ENCODE measurements at places on chromosomes 11 and 22.

- no peak overlapping the region for H3K4me3 ChIP-seq
- DNase-seq: no peak
- no peaks in the 10 kb centered on the region for H3K27me3 ChIP-seq
- peaks cover 15% of the 10 kb centered on the region for H3K4me1 ChIP-seq
These were observed 93.2 kb upstream of the OR4B1 start for GRCh38 chr11:48123254-48123875.

DNA sequence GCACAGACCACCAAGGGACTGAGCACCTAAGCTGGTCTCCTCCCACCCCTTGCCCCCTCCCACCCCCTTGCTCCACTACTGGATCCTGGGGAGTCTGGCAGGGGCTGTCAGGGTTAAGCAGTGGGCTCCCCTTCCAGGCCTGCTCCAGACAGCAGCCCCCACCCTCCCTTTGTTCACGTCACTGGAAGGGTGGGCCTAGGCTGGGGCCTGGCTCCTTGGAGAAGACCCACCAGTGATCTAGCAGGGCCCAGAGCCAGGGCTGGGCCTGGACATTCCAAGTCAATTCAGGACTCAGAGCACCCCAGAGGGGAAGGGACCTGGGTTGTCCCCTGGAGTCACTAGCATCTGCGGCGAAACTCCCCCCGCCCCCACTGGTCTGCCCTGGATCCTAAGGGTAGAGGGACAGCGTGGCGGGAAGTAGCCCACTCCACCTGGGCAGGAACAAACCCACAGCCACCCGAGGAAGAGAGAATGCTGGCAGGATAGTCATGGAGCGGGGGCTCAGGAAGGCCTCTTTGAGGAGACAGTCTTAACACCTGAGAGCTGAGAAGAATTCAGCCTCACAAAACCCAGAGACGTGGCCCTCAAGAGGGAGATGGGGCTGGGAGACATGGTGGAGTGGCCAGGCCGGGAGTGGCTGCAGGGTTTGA is 45.8 kb downstream of the IGLL1 start:
- H3K27ac ChIP-seq: no peak overlapping the region
- peaks cover 6% of the 10 kb centered on the region for H3K4me1 ChIP-seq
- no peak for DNase-seq
- H3K4me3 ChIP-seq: no peak overlapping the region
- H3K27me3 ChIP-seq: no peaks in the 10 kb centered on the region

- H3K4me3 ChIP-seq: no peak overlapping the region
- H3K36me3 ChIP-seq: peaks cover 5% of the 10 kb centered on the region
- no peak for DNase-seq
- no peaks in the 10 kb centered on the region for H3K27me3 ChIP-seq
These were observed 56.8 kb downstream of the FCHSD2 start for GRCh38 chr11:73085189-73085875.

DNA sequence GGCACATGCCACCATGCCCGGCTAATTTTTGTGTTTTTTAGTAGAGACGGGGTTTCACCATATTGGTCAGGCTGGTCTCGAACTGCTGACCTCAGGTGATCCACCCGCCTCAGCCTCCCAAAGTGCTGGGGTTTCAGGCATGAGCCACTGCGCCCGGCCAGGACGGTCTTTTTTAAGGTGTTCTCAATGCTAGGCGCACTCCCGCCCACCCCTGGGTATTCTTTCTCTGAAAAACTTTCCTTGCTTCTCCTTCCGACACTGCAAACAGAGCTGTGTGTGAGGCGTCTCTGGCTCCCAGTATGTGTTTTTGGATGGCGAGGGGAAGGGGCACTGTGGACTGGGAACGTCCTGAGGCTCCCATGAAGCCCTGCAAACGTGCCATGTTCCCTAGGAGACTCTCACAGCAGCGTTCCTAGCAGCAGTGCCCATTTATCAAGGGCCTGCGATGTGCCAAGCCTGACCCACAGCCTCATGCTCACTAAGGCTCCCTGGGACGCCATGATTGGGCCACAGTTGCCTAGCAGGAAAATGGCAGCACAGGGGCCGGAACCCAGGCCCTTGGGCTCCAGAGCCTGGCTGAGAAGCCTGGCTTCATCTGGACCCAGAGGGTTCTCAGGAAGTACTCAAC is 2.4 kb upstream of the RASL10A start:
- H3K36me3 ChIP-seq: no peaks in the 10 kb centered on the region
- no peak overlapping the region for H3K27ac ChIP-seq
- no peak overlapping the region for H3K4me3 ChIP-seq
- H3K27me3 ChIP-seq: peaks cover 27% of the 10 kb centered on the region

- peak overlapping the region; percentile 92 for H3K27ac ChIP-seq
- H3K4me3 ChIP-seq: peak overlapping the region; percentile 96
- peaks cover 52% of the 10 kb centered on the region for H3K4me1 ChIP-seq
- H3K36me3 ChIP-seq: peaks cover 26% of the 10 kb centered on the region
- H3K27me3 ChIP-seq: no peaks in the 10 kb centered on the region
- DNase-seq: no peak
These were observed 2.8 kb downstream of the CFL1 start for GRCh38 chr11:65854852-65855837.

DNA sequence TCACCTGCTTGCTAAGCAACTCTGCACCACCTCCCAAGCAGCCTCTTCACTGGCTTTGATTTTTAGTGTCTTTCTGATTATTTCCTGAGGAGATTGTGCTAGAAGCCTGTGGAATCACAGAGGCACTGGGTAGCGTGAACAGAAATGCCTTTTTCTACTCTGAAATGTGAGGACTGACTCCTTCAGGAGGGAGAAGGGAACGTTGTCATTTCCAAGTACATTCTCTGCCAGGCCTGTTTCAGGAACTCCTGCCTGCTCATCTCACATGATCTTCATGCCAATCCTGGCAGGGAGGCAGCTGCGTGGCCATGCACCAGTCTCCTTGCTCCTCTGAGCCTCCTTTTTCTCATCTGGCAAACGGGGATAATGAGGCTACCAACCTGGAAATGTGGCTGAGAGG is 49.8 kb upstream of the PRDM11 start:
- no peak overlapping the region for H3K4me3 ChIP-seq
- peaks cover 45% of the 10 kb centered on the region for H3K4me1 ChIP-seq
- DNase-seq: peak; percentile 58
- H3K27me3 ChIP-seq: peaks cover 32% of the 10 kb centered on the region
- no peak overlapping the region for H3K27ac ChIP-seq

DNA sequence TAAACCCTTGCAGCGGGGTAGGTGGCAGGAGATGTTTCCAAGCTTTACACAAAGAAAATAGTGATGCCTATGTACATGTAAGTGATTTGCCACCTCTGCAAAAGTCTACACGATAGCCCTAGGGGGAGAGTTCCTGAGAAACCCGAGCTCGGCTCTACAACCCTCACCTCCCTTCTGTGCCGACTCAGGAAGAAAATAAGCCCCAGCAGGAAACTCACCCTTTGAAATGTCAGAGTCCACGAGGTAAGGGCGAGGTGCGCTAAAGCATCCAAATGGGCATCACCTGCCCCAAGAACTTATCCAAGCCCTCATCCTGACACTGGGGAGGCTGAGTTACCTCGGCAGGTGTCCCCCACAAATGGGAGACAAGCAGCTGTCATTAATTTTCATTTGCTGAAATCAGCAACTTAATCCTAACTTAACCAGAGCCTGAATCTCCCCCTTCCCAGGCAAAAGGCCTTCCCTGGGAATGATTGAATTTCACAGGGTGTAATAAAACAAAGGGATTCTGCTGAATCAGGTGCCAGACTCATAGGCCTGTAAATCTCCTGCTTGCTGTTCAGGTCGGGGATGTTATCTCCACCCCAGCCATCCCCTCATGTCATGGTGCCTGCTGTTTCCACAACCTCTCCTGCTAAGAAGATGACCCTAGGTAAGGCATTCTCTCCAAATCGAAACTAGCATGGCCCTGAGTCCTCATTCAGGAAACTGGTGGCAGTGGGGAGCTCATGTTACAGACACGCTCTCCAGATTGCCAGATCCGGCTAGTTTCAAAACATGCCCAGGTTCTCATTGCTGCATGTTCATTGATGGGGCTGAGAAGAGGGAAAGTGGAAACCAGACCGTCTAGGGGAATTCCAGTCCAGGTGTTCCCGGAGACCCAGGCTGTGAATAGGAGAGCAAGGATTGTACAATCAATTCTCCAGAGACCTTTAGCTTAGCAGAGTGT is 105.3 kb upstream of the KIRREL3 start:
- no peaks in the 10 kb centered on the region for H3K4me1 ChIP-seq
- H3K4me3 ChIP-seq: no peak overlapping the region
- peaks cover 8% of the 10 kb centered on the region for H3K27me3 ChIP-seq
- no peak overlapping the region for H3K27ac ChIP-seq
- no peak for DNase-seq
- no peaks in the 10 kb centered on the region for H3K36me3 ChIP-seq

GRCh38 chr11:36222831-36223635 is 66.2 kb downstream of the COMMD9 start:
- no peak for DNase-seq
- H3K36me3 ChIP-seq: peaks cover 5% of the 10 kb centered on the region
- H3K27me3 ChIP-seq: peaks cover 14% of the 10 kb centered on the region
- no peak overlapping the region for H3K4me3 ChIP-seq
- no peak overlapping the region for H3K27ac ChIP-seq

- no peak overlapping the region for H3K4me3 ChIP-seq
- peaks cover 7% of the 10 kb centered on the region for H3K36me3 ChIP-seq
- DNase-seq: no peak
- no peak overlapping the region for H3K27ac ChIP-seq
- H3K4me1 ChIP-seq: no peaks in the 10 kb centered on the region
These were observed 1514.8 kb downstream of the TBC1D22A start for GRCh38 chr22:48276994-48277867.

DNA sequence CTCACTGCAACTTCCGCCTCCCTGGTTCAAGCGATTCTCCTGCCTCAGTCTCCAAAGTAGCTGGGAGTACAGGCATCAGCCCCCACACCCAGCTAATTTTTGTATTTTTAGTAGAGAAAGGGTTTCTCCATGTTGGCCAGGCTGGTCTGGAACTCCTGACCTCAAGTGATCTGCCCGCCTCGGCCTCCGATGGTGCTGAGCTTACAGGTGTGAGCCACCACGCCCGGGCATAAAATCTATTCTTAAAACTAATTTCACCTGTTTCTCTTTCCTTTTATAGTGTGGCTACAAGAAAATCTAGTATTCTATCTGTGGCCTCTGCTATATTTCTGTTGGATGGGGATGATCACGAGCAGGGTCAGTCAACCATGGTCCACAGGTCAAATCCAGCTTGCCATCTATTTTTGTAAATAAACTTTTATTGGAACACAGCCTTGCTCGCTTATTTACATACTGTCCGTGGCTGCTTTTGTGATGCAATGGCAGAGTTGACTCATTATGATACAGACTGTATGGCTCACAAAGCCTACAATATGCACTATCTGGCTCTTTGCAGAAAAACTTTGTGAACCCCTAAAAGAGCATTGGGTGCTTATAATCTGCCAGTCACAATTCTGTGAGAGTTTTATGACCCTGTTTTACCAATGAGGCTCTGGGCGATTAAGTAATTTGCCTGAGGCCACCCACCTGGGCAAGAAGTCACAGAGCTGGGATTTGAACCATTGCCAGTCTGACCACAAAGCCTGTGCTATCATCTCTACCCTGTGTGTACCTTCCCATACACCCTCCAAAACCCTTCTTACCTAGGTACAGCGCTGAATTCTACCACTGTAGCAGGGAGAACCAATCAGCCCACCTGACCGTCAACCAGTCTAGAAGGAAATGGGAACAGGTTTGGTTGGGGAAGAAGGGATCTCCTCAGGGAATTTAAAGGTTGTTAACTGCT is 28.3 kb downstream of the SLC1A2 start:
- H3K27me3 ChIP-seq: peaks cover 6% of the 10 kb centered on the region
- H3K36me3 ChIP-seq: no peaks in the 10 kb centered on the region
- peak overlapping the region; percentile 64 for H3K27ac ChIP-seq
- H3K4me3 ChIP-seq: peak overlapping the region; percentile 16

DNA sequence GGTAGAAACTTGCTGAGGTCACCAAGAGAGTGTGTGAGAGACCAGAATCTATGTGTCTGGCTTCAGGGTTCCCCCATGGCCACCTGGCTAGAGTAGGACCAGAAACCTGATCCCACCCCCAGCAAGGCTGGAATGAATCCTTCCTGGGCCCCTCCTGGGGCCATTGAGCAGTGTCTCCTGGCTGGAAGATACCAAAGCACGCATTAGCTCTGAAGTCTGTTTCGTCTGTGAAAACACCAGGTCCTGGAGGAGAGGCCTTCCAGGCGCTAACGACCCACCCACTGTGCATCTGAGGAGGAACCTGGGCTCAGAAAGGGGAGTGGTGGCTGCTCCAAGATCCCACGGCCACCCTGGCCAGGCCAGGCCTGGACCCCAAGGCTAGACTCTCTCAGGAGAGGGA is 15.5 kb upstream of the TSKU start:
- no peaks in the 10 kb centered on the region for H3K36me3 ChIP-seq
- H3K27me3 ChIP-seq: no peaks in the 10 kb centered on the region
- no peak for DNase-seq
- H3K27ac ChIP-seq: no peak overlapping the region

DNA sequence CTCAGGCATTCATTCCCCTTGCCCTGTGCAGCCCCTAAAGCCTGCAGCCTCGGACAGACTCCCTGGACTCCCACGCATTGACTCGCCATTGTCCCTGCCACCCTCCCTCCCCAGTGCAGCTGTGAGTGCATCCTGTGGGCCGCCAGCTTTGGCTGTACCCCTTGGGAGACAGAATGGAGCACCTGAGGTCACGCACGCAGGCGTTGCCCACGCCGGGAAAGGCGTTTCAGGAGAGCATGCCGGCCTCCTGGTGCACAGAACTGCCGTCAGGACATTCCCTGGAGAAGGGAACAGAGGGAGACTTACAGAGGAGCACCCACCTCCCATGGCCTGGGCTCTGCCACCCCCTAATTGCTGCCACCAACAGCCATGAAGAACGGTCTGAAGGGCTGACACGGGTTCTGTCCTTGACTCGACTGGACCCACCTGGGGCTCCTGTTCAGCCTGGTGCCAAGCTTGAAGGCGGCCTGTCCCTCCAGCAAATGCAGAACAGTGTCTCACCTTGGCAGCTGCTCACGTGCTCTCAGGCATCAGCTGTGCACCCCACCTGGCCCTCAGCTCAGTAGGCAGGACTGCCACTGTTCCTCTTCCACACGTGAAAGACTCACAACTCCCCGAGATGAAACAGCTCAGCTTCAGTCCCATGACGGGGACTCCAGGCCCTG is 503.8 kb downstream of the BRD1 start:
- H3K36me3 ChIP-seq: peaks cover 6% of the 10 kb centered on the region
- DNase-seq: no peak
- peaks cover 28% of the 10 kb centered on the region for H3K27me3 ChIP-seq
- no peak overlapping the region for H3K4me3 ChIP-seq
- no peak overlapping the region for H3K27ac ChIP-seq

DNA sequence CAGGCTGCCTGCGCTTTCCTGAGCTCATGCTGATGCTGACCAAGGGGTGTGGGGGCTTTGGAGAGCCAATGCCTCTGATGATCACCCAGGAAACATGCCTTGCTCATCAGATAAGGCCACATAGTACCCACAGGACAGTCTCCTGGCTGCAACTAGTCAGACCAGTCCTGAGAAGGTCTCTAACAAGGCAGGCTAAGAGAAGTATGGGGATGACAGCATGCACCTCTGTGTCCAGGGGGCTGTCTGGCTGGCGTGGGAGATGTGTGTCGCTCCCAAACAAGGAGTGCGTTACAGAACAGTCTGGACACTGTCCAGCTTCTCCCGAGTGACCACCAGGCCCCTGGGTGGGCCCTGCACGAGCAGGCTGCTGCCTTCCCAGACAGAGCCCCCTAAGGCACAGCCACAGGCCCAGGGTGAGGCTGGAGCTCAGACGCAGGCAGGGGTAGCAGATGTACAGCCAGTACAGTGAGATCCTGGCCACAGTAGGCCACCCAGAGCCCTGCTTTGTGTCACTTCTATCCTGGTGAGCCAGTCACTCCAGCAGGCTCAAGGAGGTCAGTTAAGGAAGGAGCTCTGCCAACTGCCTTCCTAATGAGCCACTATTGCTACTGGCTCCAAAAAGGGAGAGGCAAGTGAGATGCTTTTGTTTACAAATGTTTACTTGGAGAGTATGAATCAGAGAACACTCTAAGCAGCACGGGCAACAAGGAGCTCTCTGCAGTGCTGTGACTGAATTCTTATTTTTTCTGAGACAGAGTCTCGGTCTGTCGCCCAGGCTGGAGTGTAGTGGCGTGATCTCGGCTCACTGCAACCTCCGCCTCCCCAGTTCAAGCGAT is 66.0 kb upstream of the CLTCL1 start:
- no peaks in the 10 kb centered on the region for H3K4me1 ChIP-seq
- H3K27ac ChIP-seq: no peak overlapping the region

Data from natural killer cell treated with Interleukin-12 subunit alpha and Interleukin-12 subunit beta and Interleukin-15 and Interleukin-18, amount 100 ng/mL, for 72 hours (primary cell).